ENCODE measurements at places on chromosomes 11 and 22. TPM values are rescaled to one million over a fixed set of nuclear protein-coding genes. Genes with fewer than 3 reads are reported as not detected.

The C22orf31 gene
- total RNA-seq = not detected

The KIRREL3 gene
- total RNA-seq = 0.23 TPM

The CRYBB2 gene
- not detected for total RNA-seq

The METTL15 gene
- total RNA-seq = 5.5 TPM

The VPREB3 gene
- not detected for total RNA-seq

The TH gene
- total RNA-seq = 0.17 TPM

The LSP1 gene
- 34.2 TPM for total RNA-seq

The KCNJ1 gene
- not detected for total RNA-seq

The ACCS gene
- 17.5 TPM for total RNA-seq

The SLC22A25 gene
- total RNA-seq = not detected

The OR52E4 gene
- total RNA-seq = not detected

The DEPDC5 gene
- 8.1 TPM for total RNA-seq

The NRXN2 gene
- total RNA-seq = 3.2 TPM

The SLC22A9 gene
- not detected for total RNA-seq

The SH3BP1 gene
- 18.7 TPM for total RNA-seq

The C11orf87 gene
- total RNA-seq = not detected

The OR6A2 gene
- total RNA-seq = not detected

The MUC6 gene
- not detected for total RNA-seq

The ACR gene
- total RNA-seq = not detected

The PDE2A gene
- 3.9 TPM for total RNA-seq

The FADD gene
- 20.6 TPM for total RNA-seq

The TMEM191C gene
- 0.23 TPM for total RNA-seq

All from pericardium fibroblast (primary cell).